ENCODE measurements at places on chromosomes 6 and 20.
A peak's percentile ranks its signal among the peaks of the same experiment; 100 is the strongest.

DNA sequence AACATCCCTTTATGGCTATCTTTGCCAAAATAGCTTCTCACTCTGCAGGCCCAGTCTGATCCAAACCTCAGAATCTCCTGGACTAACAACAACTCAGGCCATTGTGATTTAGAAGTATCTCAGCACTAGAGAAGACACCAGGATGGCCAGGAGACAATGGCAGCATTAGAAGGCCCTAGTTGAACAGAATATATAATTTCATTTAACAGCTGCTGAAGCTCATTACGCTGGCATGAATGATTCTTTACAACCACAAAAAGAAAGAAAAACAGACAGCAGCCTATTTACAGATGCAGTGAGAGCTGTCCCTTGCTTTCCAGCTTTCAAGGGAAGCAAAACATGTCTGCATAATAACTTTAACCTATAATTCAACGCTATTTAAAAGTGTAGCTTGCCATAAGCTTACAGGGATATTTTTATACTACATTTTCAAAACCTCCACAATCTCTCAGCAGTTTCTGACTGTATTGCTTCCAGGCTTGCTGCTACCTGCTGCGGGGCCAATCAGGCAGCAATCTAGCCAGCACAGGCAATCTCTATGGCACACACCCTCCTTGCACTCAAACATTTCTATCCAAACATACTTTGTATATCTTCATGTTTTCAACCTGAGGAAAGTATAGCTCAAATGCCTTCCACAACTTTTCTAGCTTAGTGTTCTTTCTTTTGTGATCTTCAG is 107.3 kb downstream of the OGFRL1 start:
- DNase-seq = no peak

- no peak for DNase-seq
These were observed 74.0 kb downstream of the PPP1R3G start for GRCh38 chr6:5159162-5159561.

GRCh38 chr20:54323227-54323734 is 115.4 kb downstream of the PFDN4 start:
- DNase-seq = no peak

GRCh38 chr6:15897063-15897876 is 231.6 kb upstream of the MYLIP start:
- no peak for DNase-seq

GRCh38 chr6:143513410-143513809 is 1.9 kb upstream of the FUCA2 start:
- peak; percentile 68 for DNase-seq

- no peak for DNase-seq
These were observed 243.2 kb downstream of the OGFRL1 start for GRCh38 chr6:71531841-71532240.

GRCh38 chr6:96876886-96877545 is 20.7 kb downstream of the NDUFAF4 start:
- DNase-seq = no peak

DNA sequence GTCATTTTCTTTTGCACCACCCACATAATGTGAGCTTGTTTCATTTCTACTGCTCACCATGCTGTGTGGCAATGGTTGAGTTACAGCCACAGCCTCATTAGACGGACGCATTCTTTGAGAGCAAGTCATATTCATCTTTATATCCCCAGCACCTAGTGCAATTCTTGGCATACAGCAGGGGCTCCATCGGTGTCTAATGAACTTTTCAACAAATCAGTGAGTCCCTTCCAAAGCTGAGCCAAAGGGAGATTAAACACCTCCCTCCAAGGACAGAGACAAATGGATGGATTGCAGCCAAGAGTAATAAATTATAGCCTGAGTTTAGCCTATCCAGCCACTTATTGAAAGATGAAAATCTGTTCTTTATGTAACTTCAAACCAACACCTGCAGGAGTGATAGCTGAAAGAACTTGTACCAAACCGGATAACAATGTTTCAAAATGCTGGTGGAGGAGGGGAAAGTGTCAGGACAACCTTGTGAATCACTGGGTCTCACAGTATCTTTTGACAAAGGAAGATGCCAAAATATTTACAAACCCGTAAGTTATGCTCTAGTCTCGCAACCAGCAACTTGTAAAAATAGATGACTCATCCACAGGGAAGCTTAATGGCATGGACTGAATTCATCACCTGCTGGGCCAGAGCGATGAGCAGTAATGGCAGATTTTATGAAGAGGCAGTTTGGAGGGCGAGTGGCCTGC is 139.0 kb downstream of the PXDC1 start:
- no peak for DNase-seq

DNA sequence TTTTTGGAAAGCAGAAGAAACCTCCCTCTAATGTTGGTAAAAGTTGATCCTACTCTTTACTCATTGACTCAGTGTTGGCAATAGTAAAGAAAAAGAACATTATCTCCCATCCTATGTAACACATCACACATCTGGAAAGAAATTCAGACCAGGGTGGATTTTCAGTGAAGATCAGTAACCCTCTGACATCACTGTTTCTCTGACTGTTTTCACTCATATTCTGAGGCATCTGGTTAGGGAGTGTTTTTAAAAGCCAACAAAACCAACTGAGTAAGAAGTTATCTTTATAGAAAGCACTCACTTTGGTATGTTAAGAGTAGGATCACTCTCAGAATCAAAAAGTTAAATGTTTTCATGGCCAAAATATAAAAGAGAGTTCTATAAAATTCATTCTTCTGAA is 143.6 kb downstream of the DST start:
- no peak for DNase-seq

DNA sequence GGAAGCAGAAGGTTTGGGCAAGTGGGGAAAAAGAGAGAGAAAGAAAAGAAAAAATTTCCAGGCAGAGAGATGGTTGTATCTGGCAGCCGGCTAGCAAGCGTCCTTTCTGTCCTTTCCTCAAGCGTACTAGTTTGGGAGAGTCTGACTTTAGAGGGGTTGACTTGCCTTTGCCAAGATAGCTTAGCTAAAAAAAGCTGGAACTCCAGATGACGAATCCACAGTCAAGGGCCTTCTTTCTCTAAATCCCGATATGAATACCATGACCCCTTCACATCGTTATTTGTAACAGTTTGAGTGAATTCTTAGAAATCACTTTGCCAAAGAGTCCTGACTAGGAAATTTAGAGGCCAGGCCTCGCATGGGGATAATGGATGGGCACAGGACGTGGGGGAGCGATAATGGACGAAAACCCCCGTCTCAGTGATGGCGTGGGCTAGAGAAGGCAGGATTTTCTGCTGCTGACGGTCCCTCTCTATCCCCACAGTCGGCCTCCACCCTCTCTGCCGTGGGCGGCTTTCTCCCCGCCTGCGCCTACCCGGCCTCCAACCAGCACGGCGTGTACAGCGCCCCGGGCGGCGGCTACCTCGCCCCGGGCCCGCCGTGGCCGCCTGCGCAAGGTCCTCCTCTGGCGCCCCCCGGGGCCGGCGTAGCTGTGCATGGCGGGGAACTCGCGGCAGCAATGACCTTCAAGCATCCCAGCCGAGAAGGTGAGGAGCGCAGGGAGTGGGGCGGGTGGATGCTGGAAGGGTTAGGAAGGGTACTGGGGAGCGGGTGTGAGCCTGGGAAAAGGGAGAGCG is 3.5 kb downstream of the PAX1 start:
- no peak for DNase-seq

- DNase-seq = peak; percentile 79
These were observed 881 bp downstream of the BICRAL start for GRCh38 chr6:42782689-42783176.

DNA sequence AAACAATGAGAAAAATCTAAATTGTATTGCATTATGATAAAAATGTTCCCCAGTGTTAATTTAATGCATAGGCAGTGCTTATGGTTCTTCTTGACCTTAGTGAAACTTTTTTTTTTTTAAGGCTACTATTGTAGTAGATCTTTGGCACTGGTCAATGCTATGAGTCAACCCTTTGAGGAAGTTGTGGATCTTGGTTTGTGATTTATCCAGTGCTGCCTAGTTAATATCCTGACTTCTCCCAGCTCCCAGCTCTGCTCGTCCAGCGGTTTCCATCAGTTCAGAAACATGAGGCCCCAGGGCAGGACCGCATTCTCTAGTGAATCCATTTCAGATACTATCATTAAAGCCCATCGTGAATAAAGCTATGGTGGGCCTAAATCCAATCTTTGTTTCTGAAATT is 364.5 kb upstream of the JARID2 start:
- DNase-seq = no peak

- DNase-seq = no peak
These were observed 31.1 kb upstream of the STXBP5 start for GRCh38 chr6:147173140-147173539.

- DNase-seq = peak; percentile 22
These were observed 43.9 kb downstream of the PLCB4 start for GRCh38 chr20:9112541-9113515.

DNA sequence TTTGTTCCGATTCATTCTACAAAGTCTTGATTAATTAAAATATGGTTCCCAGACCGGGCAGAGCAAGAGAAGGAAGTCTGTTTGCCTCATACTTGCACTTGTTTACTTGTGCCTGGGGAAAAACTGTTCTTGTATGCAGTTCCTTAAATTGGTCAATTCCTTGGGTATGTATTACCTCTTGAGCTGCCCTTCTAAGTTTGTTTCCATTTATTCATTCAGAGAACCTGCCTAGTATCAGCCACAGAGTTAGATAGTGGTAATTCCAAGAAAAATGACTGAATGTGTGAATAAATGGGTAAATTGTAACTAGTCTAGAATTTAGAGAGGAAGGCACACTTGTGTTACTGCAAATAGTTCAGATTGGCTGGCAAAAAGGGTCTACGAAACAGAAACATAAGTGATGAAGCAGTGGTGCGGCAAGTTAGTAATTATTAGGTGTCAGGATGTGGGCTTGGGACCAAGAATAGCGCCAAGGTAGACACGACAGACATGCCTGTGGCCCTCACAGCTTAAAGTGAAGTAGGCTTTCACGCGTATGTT is 525 bp upstream of the MAK start:
- peak; percentile 15 for DNase-seq

GRCh38 chr20:23612396-23612795 is 6.7 kb upstream of the CST9 start:
- DNase-seq = no peak

DNA sequence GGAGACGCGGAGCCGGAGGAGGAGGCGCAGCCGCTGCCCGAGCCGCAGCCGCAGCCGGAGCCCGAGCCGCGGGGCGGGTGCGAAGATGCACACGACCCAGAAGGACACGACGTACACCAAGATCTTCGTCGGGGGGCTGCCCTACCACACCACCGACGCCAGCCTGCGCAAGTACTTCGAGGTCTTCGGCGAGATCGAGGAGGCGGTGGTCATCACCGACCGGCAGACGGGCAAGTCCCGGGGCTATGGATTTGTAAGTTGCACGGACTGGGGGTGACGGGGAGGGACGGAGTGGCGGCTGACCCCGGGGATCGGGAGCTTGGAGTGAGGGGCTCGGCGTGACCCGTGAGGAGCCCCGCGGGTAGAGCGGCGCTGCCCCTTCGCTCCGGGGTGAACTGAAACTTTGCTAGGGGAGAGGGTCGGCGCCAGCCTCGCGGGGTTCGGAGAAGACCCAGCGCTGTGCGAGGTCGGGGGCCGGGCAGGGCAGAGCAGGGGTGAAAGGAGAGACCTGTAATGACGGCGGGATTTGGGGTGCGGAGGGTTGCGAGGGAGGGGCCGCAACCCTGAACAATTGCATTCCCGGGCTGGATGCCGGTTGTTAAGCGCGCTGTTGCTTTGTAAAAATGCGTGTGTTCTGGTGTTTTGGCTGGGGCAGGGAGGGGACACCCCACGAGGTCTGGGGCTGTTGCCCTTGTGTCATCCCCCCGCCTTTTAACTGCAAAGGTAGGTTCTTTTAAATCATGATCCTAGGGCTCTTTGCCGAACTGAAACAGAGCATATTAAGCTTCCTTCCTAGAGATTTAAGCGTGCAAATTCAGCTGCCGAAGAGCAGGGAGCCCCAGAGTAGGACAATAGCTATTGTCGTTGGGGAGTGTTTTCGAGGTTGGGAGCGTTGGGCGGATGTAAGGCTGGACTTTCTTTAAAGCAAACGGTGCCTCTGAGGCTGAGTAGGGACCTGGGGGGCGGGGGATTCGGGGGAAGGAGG is 628 bp downstream of the RBM24 start:
- DNase-seq = peak; percentile 55

DNA sequence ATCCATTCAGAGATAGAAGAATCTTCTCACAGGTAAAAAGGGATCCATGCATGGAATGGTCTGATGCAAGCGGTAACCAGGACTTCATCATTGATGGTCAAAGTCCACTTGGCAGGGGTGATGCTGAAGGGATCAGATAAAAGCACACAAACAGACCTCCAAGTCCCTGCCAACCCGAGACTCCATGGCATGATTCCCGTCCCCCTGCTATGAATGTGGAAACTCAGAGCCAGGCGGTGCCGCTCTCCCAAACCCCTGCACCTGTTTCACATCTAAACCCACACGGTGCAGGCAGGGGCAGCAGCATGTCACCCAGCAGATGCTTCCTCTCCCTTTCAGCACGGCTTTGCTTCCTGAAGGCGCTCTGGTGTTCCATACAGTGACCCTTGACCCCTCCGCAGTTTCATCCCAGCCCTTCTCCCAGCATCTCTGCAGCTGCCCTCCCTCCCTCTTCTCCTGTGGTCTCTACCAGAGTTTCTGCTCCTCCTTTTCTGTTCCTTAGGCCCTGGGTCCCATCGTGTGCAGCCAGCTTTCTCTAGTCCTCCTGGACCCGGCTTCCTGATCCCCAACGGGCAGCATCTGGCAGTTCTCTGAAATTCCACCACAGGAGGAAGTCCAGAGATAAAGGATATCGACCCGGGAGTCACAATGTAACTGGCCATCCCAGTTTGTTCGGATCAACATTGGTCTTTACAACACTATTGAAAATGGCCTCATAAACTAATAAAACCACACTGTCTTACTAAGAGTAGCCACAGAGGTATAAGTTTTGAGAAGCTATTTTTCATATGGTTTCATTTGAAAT is 235.0 kb downstream of the TTLL2 start:
- no peak for DNase-seq

GRCh38 chr6:2158596-2159271 is 86.7 kb downstream of the GMDS start:
- peak; percentile 86 for DNase-seq

GRCh38 chr20:52012079-52012478 is 179.5 kb downstream of the ZFP64 start:
- no peak for DNase-seq

GRCh38 chr20:32626859-32627636 is 41.9 kb upstream of the NOL4L start:
- no peak for DNase-seq

- DNase-seq = no peak
These were observed 188.6 kb downstream of the ZDHHC14 start for GRCh38 chr6:157569543-157569942.

DNA sequence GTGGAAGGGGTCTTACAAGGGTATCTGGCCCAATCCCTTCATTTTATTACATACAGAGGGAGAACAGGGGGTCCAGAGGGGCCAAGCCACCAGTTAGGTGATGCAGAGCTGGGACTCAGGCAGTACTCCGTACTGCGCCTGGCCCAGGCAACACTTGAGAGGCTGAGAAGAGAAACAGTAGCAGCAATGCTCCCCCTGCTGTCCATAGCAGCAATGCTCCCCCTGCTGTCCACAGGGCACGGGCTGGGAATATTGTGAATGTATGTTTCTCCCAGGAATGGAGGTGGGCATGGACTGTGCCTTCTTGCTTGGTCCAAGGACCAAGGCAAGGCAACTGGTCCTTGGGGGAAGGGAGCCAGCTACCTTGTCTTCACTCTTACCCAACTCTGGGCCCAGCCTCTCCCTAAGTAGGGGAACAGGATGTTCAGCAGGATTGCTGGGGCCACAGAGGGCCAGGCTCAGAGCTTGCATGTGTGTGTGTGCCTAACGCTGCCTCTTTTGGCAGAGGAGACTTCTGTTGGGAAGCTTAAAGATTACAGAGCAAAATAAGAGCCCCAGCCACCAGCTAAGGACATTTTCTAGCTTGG is 14.8 kb upstream of the FAM83C start:
- peak; percentile 78 for DNase-seq

GRCh38 chr20:50246367-50247195 is 56.0 kb downstream of the CEBPB start:
- peak; percentile 46 for DNase-seq

GRCh38 chr20:63128956-63129355 is 87.0 kb downstream of the YTHDF1 start:
- no peak for DNase-seq

All from iPS-NIHi11 (cell line).